Spleen (tissue), 13 donors: ENCODE measurements at places on chromosomes 12 and 14. TPM values are rescaled to one million over a fixed set of nuclear protein-coding genes. Genes with fewer than 3 reads are reported as not detected.

GRCh38 chr12:126397071-126397581 lies 1331.9 kb downstream of the AACS start:
- H3K36me3 ChIP-seq: no peaks in the 10 kb centered on the region
- no peaks in the 10 kb centered on the region for H3K27me3 ChIP-seq
- no peak overlapping the region for H3K27ac ChIP-seq
- no peak overlapping the region for H3K4me3 ChIP-seq

MFAP5 gene
- 1.6 TPM for polyA plus RNA-seq

GRCh38 chr12:130421896-130422295 lies 84.2 kb downstream of the PIWIL1 start:
- H3K4me3 ChIP-seq: no peak overlapping the region
- no peaks in the 10 kb centered on the region for H3K4me1 ChIP-seq
- H3K27me3 ChIP-seq: no peaks in the 10 kb centered on the region
- no peaks in the 10 kb centered on the region for H3K36me3 ChIP-seq

ING4 gene
- 33.0 TPM for polyA plus RNA-seq

CRACR2A gene
- 4.5 TPM for polyA plus RNA-seq

DNA sequence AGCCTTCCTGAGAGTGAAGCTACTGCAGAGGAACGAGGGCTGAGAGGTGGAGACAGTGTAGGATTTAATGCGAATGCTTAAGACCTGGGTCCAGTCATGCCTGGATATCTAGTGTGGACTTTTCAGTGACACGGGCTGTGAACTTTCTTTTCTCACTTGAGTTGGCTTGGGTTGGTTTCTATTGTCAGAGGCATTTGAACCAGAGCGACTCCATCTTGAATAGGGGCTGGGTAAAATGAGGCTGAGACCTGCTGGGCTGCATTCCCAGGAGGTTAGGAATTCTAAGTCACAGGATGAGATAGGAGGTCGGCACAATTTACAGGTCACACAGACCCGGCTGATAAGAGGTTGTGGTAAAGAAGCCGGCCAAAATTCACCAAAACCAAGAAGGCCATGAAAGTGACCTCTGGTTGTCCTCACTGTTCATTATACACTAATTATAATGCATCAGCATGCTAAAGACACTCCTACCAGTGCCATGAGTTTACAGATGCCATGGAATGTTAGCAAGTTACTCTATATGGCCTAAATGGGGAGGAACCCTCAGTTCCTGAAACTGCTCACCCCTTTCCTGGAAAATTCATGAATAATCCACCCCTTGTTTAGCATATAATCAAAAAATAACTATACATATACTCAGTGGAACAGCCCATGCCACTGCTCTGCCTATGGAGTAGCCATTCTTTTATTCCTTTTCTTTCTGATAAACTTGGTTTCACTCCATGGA lies 34.2 kb upstream of the TMCC3 start:
- H3K36me3 ChIP-seq: no peaks in the 10 kb centered on the region
- no peak for DNase-seq
- no peaks in the 10 kb centered on the region for H3K4me1 ChIP-seq
- no peaks in the 10 kb centered on the region for H3K27me3 ChIP-seq
- H3K4me3 ChIP-seq: no peak overlapping the region

DNA sequence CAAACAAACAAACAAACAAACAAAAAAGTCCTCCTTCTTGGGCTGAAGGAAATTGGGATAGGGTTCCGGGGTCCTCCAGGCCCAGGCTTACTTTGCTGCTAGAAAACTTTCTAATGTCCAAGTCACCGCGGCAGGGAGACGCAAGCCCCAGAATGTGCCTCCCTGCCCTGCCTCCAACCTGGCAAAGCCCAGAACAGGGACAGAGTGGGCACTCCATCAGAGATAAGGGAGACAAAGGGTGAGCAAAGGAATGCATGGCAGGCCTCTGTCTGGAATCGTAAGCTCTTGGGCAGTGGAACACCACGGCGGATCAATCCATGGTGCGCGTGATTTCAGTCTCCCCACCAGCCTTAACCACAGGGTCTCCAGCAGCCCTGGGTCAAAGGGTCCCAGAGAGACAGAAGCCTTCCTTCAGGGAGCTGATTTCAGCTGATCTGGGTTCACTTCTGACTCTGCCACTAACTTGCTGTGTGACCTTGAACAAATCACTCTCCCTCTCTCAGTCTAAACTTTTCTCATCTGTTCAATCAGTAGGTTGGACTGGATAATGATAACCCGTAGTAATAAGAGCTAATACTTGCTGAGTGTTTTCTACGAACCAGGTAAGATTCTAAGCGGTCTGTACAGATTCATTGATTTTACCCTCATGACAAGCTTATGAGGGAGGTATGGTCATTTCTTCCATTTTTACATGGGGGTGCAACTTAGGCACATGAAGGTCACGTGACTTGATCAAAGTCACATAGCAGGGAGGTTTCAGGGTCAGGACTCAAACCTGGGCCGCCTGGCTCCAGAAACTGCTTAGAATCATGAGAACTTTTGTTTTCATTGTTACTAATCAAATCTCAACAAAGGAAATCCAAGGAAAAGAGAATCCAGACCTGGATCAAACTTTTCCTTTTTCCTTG lies 12.7 kb downstream of the RILPL1 start:
- no peak overlapping the region for H3K4me3 ChIP-seq
- no peak overlapping the region for H3K27ac ChIP-seq
- H3K36me3 ChIP-seq: peaks cover 20% of the 10 kb centered on the region

GRCh38 chr12:98998697-98999299 lies 353.7 kb downstream of the APAF1 start:
- H3K4me1 ChIP-seq: no peaks in the 10 kb centered on the region
- no peaks in the 10 kb centered on the region for H3K36me3 ChIP-seq
- peak overlapping the region; percentile 12 for H3K27ac ChIP-seq
- no peak for DNase-seq
- no peak overlapping the region for H3K4me3 ChIP-seq
- H3K27me3 ChIP-seq: no peaks in the 10 kb centered on the region

DNA sequence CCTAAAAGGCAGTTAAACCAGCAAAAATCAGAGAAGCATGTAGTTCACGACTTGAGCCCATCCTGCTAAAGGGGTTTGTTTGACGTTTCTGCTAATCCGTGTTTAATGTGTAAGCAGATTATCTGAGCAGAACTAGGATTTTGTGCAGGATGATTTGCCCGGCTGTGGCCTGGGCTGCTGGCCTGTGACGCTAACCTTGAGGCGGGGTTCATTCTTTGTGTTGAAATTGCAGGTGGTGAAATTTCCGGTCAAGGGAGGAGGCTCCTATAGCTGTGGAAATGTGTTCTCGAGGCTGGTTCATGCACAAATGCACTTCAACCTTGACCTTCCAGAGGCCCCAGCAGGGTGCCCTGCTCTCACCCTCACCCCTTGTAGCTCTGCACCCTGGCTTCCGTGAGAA lies 63.7 kb downstream of the SLC24A4 start:
- no peaks in the 10 kb centered on the region for H3K4me1 ChIP-seq
- peak; percentile 82 for DNase-seq
- H3K27me3 ChIP-seq: no peaks in the 10 kb centered on the region
- no peak overlapping the region for H3K4me3 ChIP-seq

DNA sequence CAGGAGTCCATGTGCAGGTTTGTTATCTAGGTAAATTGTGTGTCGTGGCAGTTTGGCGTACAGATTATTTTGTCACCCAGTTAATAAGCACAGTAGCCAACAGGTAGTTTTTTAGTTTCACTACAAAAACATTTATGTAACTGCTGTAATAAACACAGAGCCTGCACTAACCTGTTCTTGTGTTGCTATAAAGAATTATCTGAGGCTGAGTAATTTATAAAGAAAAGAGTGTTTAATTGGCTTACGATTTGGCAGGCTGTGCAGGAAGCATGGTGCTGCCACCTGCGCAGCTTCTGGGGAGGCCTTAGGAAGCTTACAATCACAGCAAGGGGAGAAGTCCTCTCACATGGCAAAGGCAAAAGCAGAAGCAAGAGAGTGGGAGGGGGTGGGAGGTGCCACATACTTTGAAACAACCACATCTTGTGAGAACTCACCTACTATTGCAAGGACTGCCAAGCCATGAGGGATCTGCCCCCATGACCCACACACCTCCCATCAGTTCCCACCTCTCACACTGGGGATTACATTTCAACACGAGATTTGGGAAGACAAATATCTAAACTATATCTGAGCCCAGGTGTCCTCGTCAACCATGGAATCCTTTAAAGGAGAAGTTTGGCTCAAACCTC lies 266.4 kb upstream of the GRIP1 start:
- H3K27me3 ChIP-seq: no peaks in the 10 kb centered on the region
- no peaks in the 10 kb centered on the region for H3K4me1 ChIP-seq
- H3K4me3 ChIP-seq: no peak overlapping the region
- H3K27ac ChIP-seq: no peak overlapping the region
- no peak for DNase-seq

- H3K27ac ChIP-seq: no peak overlapping the region
- no peaks in the 10 kb centered on the region for H3K36me3 ChIP-seq
- no peaks in the 10 kb centered on the region for H3K27me3 ChIP-seq
- H3K4me1 ChIP-seq: peaks cover 5% of the 10 kb centered on the region
Measured at GRCh38 chr12:82682851-82683261, 3.9 kb upstream of the TMTC2 start.

NRDE2 gene
- 13.2 TPM for polyA plus RNA-seq

DNA sequence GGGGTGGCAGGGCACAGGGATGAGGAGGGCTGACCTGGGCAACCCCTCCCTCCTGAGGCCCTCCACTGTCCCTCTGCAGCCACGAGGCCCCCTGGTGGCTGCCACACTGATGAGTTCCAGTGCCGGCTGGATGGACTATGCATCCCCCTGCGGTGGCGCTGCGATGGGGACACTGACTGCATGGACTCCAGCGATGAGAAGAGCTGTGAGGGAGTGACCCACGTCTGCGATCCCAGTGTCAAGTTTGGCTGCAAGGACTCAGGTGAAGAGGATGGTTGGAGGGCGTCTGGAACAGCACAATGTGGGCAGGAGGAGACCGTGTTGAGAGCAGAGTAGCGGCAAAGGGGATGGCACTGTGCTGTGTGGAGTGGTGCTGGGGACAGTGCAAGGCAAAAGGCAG lies 25.7 kb upstream of the LRP1-AS start:
- DNase-seq: no peak
- no peak overlapping the region for H3K27ac ChIP-seq
- no peaks in the 10 kb centered on the region for H3K36me3 ChIP-seq
- H3K4me1 ChIP-seq: no peaks in the 10 kb centered on the region
- no peaks in the 10 kb centered on the region for H3K27me3 ChIP-seq
- no peak overlapping the region for H3K4me3 ChIP-seq

NYNRIN gene
- polyA plus RNA-seq: 2.7 TPM

DNA sequence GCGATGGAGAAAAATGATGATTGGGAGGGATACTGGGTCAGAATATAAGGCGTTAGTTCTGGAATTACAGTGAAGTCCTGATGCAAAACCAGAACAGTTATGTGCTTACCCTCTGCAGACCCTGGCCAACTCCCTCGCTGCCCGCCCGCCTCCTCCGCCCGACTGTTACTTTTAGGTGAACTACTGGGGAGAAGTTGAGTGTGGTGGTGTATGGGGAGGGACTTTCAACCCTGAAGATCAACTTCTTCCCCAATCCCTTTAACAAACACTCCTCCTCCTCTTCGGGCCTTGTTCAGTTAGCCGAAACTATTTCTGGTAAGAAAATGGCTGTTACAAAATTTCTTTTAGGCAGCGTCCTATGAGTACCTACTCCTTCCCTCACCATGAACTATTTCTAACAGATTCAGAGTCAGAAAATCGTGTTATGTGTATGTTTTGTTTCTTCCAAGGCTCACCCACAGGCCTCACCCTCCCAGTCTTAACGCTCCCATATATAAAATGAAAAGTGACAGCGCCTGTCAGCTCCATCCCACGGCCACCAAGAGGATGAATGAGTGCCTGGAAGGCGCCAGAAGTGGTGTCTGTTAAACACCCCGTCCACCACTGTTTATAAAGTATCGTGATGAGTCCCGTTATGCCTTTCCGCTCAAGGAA lies 1.3 kb downstream of the FBXO33 start:
- no peaks in the 10 kb centered on the region for H3K27me3 ChIP-seq
- H3K4me1 ChIP-seq: peaks cover 58% of the 10 kb centered on the region

TAS2R8 gene
- polyA plus RNA-seq: 0.06 TPM

- peak overlapping the region; percentile 31 for H3K4me3 ChIP-seq
- H3K27me3 ChIP-seq: no peaks in the 10 kb centered on the region
- peak; percentile 93 for DNase-seq
- no peaks in the 10 kb centered on the region for H3K36me3 ChIP-seq
Measured at GRCh38 chr14:75514673-75515628, 7.3 kb upstream of the BATF start.

NTS gene
- 0.90 TPM for polyA plus RNA-seq

DNA sequence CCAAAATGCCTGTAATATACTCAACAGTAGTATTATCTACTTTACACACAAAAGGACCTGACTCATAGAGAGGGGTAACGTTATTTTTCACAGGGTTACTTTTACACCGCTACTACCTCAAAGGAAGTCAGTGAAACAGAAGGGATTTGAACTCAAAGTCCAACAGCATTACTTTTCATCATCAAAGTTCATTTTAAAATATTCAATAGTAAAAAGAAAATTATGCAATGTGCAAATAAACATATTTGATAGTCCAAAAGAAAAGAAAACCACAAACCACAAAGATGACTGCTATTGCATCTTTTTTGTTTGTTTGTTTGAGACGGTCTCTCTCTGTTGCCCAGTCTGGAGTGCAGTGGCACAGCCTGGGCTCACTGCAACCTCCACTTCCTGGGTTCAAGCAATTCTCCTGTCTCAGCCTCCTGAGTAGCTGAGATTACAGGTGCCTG lies 15.5 kb downstream of the KIF21A start:
- DNase-seq: no peak
- H3K4me3 ChIP-seq: no peak overlapping the region
- no peaks in the 10 kb centered on the region for H3K4me1 ChIP-seq
- no peaks in the 10 kb centered on the region for H3K27me3 ChIP-seq
- no peak overlapping the region for H3K27ac ChIP-seq
- no peaks in the 10 kb centered on the region for H3K36me3 ChIP-seq

GRCh38 chr12:18422871-18423270 lies 161.6 kb downstream of the PIK3C2G start:
- H3K4me1 ChIP-seq: no peaks in the 10 kb centered on the region
- no peaks in the 10 kb centered on the region for H3K27me3 ChIP-seq
- no peak overlapping the region for H3K4me3 ChIP-seq
- DNase-seq: no peak

DNA sequence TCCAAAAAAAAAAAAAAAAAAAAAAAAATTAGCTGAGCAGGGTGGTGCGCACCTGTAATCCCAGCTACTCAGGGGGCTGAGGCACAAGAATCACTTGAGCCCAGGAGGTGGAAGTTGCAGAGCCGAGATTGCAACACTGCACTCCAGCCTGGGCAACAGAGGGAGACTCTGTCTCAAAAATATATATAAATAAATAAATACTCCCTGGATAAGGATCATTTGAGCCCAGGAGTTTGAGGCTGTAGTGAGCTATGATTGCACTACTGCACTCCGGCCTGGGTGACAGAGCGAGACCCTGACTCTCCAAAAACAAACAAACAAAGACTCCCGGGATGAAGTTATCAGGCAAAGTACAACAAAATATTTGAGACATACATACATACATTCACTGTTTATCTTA lies 3.3 kb upstream of the NAA25 start:
- no peak overlapping the region for H3K4me3 ChIP-seq
- H3K4me1 ChIP-seq: peaks cover 15% of the 10 kb centered on the region
- H3K27me3 ChIP-seq: no peaks in the 10 kb centered on the region
- no peaks in the 10 kb centered on the region for H3K36me3 ChIP-seq
- DNase-seq: no peak
- H3K27ac ChIP-seq: no peak overlapping the region

AJUBA gene
- 0.68 TPM for polyA plus RNA-seq
